ENCODE measurements at places on chromosomes 2 and 18. TPM values are rescaled to one million over a fixed set of nuclear protein-coding genes. Genes with fewer than 3 reads are reported as not detected.

The ZSWIM2 gene
- total RNA-seq = not detected

GRCh38 chr2:105752691-105753358 is 8.1 kb downstream of the NCK2 start:
- H3K27me3 ChIP-seq = no peaks in the 10 kb centered on the region
- DNase-seq = no peak
- H3K27ac ChIP-seq = peak overlapping the region; percentile 81
- H3K36me3 ChIP-seq = peaks cover 5% of the 10 kb centered on the region
- H3K4me1 ChIP-seq = peaks cover 96% of the 10 kb centered on the region

The RALB gene
- 30.3 TPM for total RNA-seq

DNA sequence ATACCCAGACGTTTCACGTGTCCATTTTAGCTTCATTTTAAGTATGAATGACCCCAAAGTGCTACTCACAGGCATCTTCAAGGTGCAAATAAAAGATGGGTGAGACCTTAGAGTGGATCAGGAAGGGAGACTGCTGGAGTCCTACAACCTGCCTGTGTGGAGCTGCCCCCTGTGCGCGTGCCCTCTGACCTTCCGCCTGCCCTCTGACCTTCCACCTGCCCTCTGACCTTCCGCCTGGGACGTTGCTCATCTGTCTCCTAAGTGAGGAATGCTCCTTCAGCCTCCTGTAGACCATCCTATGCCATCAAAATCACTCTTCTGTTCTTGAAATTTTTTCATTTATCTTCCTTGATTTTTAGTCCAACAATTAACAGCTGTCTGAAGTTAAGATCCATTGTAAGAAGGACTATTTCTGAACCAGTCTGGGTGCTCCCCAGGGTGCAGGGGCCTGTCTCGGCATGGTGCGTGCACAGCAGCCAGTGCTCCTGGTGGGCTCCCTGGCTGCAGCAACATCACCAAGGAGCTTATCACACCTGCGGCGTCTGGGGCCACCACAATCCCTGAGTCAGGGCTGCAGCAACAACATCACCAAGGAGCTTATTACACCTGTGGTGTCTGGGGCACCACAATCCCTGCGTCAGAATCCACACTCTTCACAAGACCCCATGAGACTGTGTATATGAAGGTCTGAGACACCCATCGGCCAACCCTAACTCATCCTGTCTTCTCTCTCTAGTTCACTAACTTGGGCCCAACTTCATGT is 86.0 kb downstream of the TPO start:
- H3K4me3 ChIP-seq = no peak overlapping the region
- no peaks in the 10 kb centered on the region for H3K27me3 ChIP-seq
- DNase-seq = no peak
- H3K27ac ChIP-seq = no peak overlapping the region

The CAVIN2 gene
- total RNA-seq = not detected

The ASB18 gene
- total RNA-seq = not detected

DNA sequence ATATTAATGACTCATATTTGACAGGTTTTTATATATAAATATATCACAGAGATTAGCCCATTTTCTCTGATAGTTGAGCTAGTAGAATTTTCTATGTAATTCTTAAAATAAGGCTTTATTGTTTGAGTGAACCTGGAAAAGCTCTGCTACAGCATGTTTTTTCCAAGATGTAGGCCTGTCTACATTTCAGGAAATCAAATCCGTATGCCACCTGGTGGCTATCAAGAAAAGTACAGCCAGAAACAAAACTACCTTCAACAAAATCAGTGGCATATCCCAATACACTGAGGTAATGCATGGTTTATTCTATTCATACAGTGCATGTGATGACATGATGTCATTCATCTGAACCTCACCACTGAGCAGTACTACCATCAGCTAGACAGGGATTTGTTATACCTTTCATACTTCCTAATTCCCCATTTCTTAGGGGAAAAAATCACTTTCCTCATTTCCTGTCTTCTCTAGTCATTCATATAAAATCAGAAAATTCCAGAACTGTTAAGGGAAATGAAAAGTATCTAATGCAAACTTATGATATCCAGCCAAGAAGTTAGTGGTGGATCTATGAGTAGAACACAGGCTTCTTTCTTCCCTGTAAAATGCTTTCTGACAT is 310.4 kb upstream of the SYT4 start:
- no peaks in the 10 kb centered on the region for H3K27me3 ChIP-seq
- no peaks in the 10 kb centered on the region for H3K36me3 ChIP-seq
- H3K4me3 ChIP-seq = no peak overlapping the region
- no peak overlapping the region for H3K27ac ChIP-seq
- no peaks in the 10 kb centered on the region for H3K4me1 ChIP-seq

DNA sequence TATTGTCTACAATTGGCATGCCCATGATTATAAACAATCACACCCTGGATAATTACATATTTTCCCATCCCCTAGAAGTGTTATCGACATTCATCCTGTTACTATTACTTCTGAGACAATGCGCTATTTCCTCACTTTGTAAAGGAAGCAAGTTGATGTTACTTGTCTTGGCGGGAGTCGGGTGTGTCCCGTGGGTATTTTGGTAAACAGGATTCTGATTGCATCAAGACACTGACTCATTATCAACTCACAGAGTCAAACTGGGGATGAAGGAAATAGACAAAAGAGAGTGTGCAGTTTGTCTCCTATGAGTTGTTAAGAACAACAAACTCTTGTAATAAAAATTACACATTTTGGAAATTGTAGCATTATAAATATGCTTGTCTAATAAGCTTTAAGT is 142.7 kb downstream of the GALR1 start:
- no peak for DNase-seq
- no peaks in the 10 kb centered on the region for H3K36me3 ChIP-seq
- no peaks in the 10 kb centered on the region for H3K27me3 ChIP-seq
- H3K4me1 ChIP-seq = no peaks in the 10 kb centered on the region

The ESPNL gene
- total RNA-seq = 0.35 TPM

- no peak overlapping the region for H3K27ac ChIP-seq
Measured at GRCh38 chr2:61006486-61007105, 10.9 kb upstream of the PEX13 start.

The NGEF gene
- total RNA-seq = not detected

The PPP1R1C gene
- not detected for total RNA-seq

DNA sequence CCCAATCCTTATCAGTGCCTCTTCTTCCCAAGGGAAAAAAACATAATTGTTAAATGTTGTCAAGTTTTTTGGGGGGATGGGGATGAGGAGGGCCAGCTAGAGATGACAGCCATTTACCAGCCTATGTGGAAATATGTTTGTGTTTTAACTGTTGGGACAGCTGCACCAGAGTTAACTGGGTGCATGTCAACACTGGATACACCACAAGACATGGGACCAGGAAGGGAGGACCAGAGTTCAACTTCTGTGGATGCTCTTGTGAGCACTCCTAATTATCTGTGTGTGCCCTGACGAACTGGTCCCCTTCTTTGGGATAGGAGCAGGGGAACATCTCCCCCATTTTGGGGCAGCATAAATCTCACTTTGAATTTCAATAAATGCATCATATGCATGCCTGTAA is 66.1 kb upstream of the FZD5 start:
- H3K4me3 ChIP-seq = no peak overlapping the region
- H3K4me1 ChIP-seq = no peaks in the 10 kb centered on the region
- H3K27me3 ChIP-seq = no peaks in the 10 kb centered on the region
- no peaks in the 10 kb centered on the region for H3K36me3 ChIP-seq
- DNase-seq = no peak

DNA sequence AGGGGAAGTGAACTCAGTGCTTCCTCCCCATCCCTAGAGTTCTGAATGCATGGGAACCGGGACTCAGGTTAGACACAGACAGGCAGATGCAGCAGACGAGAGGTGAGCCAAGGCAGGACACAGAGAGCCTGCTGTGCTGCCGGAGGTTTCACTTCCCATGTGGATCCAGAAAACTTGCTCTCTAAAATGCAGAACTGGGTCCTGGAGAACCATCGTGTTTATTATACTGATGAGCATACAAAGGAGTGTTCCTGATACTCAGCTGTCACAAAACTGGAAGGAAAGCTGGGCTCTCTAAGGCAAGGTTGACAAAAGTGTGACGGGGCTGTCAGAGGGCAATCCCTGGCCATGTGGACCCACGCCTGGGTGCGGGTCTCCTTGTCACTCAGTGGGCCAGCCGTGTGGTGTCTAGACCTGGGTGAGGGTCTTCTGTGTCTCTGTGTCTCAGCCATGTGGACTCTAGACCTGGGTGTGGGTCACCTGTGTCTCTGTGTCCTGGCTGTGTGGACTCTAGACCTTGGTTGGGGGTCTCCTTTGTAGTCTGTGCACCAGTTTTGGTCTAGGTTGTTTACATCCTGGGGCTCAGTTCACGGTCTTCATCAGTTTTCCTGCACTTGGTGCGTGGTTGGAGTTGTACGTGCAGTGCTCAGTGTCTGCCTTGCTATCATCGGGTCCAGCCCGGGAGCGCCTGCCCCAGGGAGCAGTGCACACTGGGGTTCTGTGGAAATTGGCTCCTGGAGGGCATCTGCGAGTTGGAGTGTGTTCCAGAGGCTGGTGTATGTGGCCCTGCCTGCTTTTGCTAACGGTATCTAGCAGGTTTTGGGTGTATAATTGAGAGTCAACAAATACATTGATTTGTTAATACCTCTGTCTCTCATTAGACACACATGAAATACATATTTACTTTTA is 141.1 kb downstream of the ATP9B start:
- no peak overlapping the region for H3K4me3 ChIP-seq
- no peak overlapping the region for H3K27ac ChIP-seq
- H3K4me1 ChIP-seq = no peaks in the 10 kb centered on the region
- DNase-seq = no peak
- peaks cover 3% of the 10 kb centered on the region for H3K36me3 ChIP-seq

The HRH4 gene
- total RNA-seq = 0.31 TPM

- H3K27ac ChIP-seq = no peak overlapping the region
- no peak for DNase-seq
- no peaks in the 10 kb centered on the region for H3K36me3 ChIP-seq
- no peaks in the 10 kb centered on the region for H3K27me3 ChIP-seq
Measured at GRCh38 chr2:115596659-115597375, 1154.4 kb downstream of the DPP10 start.

GRCh38 chr2:25567406-25567805 is 106.0 kb downstream of the DTNB start:
- no peaks in the 10 kb centered on the region for H3K27me3 ChIP-seq
- H3K4me3 ChIP-seq = no peak overlapping the region
- H3K4me1 ChIP-seq = no peaks in the 10 kb centered on the region
- no peak for DNase-seq
- no peak overlapping the region for H3K27ac ChIP-seq

DNA sequence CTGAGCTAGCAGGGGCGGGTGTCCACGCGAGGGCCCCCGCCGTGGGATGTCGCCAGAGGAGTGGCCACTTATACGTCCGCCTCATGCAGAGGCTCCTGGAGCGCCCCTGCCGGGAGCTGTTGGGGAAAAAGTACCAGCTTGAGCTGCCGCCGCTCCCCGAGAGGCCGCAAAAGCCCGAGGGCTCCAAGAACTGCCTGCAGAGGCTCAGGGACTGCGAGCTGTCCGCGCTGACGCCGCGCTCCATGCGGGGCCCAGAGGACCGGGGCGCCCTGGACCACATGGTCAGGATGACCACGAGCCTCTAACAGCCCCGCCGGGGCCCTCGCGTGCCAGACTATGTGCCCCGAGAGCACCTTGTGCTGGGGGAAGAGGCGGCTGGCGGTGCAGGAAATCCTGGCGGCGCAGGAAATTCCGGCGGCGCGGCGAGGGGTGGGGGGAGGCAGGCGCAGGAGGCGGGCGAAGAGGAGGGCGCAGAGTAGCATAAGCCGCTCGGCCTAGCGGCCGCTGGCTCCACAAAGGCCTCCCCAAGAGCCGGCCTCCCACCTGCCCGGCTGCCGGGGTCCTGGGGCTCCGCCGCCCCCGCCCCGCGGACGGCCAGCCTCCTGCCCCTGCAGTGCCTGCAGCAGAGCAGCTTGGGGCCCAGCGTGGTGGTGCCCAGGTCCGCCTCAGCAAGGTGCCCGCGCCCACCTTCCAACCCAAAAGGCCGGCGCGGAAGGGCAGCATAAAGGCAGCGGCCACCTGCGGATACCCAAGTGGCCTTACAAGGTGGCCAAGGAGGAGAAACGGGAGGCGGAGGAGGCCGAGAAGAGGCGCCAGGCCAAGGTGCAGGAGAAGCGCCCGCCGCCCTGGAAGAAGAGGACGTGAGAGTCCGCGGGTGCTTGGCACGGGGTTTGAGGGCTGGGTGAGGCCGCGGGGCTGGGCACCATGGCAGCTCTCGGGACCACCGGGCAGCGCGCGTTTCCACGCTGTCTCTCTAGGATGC is 42.1 kb upstream of the TRIM43B start:
- DNase-seq = peak; percentile 12
- no peaks in the 10 kb centered on the region for H3K36me3 ChIP-seq
- H3K4me1 ChIP-seq = no peaks in the 10 kb centered on the region

GRCh38 chr18:42078711-42079110 is 123.7 kb downstream of the PIK3C3 start:
- H3K4me3 ChIP-seq = no peak overlapping the region
- H3K36me3 ChIP-seq = peaks cover 27% of the 10 kb centered on the region
- H3K27me3 ChIP-seq = no peaks in the 10 kb centered on the region
- no peak for DNase-seq
- no peaks in the 10 kb centered on the region for H3K4me1 ChIP-seq

GRCh38 chr2:219082332-219082958 is 21.7 kb upstream of the IHH start:
- no peaks in the 10 kb centered on the region for H3K4me1 ChIP-seq
- H3K27me3 ChIP-seq = no peaks in the 10 kb centered on the region
- DNase-seq = no peak
- H3K36me3 ChIP-seq = no peaks in the 10 kb centered on the region

DNA sequence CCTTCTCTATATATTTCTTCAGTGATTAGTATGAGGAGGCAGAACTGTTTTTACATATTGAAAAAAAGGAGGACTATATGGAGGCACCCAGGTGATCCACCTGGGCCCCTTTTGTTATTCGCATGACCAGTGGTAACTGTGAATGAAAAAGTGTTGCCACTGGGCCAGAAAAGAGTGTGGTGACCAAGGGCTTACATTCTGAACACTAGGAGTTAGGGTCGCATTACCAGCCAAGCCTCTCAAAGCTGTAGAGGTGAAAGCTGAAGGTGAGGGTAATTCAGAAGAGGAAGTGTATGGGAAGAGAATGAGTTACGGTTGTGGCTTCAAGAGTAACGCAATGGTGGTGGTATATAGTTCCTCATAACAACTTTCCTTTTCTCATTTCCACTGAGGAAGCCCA is 487.6 kb downstream of the TMEM182 start:
- no peaks in the 10 kb centered on the region for H3K27me3 ChIP-seq
- no peak for DNase-seq
- H3K27ac ChIP-seq = no peak overlapping the region
- H3K4me3 ChIP-seq = no peak overlapping the region

GRCh38 chr2:86336675-86337243 is 667 bp downstream of the REEP1 start:
- H3K27ac ChIP-seq = no peak overlapping the region
- peaks cover 13% of the 10 kb centered on the region for H3K27me3 ChIP-seq
- DNase-seq = no peak
- H3K4me3 ChIP-seq = peak overlapping the region; percentile 13
- H3K36me3 ChIP-seq = no peaks in the 10 kb centered on the region
